Activated CD4-positive, alpha-beta memory T cell treated with anti-CD3 and anti-CD28 coated beads, Interleukin-2, amount 10 ng/mL, durations not matched to agents 7 days and 5 days (primary cell): ENCODE measurements at places on chromosomes 16 and 17.
A peak's percentile ranks its signal among the peaks of the same experiment; 100 is the strongest.

- DNase-seq: no peak
Measured at GRCh38 chr16:84680165-84680842, 19.5 kb upstream of the USP10 start.

DNA sequence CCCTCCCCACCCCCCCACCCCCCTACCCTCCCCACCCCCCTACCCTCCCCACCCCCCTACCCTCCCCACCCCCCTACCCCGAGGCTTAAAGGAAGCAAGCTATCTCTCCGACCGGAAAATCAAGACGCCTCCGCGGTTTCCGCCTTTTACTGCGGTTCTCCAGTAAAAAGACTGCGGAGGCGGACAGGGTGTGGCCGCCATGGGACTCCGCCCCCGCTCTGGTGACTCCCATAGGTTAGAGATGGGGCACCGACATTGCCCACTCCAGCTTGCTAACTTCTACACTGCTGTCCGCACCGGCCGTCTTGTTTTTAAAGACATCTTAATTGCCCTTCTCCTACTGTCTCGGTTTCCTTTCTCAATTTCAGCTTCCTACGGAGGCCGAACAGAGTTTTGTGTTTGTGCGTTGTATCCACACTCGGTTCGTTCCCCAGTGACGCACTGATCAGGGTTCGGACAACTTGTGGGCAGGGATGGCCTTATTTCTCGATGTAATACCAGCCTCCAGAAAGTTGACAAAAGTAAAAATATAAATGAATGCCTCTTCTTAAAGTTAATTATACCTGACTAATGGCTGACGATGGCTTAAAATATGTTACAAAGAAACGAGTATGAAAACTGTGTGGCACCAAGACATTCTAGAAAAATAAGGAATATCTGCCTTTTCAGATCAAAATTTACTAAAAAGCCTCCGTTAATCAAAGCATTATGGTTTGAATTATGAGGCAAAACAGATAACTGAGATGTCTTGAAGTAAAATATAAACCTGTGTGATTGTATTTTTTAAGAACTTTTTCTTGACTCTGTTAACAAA, 1.1 kb upstream of the ZNF200 start:
- peak; percentile 76 for DNase-seq

DNA sequence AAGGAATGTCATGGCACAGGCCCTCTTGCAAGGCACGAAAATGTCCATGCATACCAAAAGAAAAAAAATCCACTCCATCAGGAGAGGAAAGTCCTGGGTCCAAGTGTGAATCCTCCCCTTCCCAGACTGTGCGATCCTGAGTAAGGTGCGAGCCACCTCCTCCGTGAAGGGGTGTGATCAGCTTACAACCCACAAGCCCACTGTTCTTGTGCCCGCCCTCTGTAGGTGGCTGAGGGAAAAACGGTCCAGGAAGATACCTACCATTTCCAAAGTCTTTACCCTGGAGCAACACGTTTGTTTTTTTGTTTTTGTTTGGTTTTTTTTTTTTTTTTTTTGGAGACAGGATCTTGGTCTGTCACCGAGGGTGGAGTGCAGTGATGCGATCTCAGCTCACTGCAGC, 116.5 kb downstream of the ZNF423 start:
- DNase-seq: no peak

DNA sequence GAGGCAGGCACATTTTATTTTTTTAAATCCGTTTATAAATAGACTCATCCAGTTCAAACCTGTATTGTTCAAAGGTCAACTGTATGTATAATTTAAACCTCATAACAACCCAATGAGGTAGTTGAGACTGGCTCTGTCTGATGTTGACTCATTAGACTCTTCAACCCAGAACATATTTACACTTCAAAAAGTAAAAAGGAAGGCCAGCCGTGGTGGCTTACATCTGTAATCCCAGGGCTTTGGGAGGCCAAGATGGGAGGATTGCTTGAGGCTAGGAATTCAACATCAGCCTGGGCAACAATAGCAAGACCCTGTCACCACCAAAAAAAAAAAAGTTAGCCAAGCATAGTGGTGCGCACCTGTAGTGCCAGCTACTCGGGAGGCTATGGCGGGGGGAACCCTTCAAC, 32.5 kb upstream of the DHRS7B start:
- no peak for DNase-seq

DNA sequence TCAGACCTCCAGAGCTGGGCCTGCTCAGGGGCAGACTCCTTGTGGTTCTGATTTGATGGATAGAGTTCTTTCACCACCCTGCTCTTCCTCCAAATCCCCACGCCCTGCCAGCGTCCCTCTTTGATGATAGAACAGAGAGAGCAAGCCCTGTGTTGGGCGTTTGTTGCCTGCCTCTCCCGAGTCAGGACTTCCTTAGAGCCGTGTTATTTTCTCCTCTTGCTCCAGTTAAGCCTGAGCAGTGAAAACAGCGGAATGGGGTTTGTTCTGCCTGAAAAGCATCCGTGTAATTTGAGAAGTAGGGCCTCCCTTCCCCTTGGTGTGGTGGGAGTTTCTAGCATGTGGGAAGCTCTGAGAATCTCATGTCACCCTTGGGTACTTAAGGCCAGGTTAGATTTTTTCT, 22.1 kb downstream of the TMEM94 start:
- no peak for DNase-seq

DNA sequence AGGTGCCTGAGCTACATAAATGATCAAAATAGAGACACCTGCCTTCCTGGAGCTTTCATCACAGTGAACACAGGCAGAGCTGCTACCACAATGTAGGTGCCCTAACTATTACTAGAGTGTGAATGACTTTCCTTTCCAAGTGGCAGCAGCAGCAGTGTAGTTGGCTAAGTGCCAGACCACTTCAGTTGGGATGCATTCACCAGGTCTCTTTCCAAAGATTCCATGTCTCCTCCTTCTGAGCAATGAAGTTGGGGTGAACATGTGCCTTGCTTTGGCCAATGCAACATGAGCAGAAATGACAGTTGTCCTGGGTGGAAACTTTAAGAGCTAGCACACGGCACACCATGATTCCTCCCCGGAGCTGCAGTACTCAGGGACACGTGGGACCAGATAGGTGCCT, 23.3 kb upstream of the CACNG4 start:
- no peak for DNase-seq

DNA sequence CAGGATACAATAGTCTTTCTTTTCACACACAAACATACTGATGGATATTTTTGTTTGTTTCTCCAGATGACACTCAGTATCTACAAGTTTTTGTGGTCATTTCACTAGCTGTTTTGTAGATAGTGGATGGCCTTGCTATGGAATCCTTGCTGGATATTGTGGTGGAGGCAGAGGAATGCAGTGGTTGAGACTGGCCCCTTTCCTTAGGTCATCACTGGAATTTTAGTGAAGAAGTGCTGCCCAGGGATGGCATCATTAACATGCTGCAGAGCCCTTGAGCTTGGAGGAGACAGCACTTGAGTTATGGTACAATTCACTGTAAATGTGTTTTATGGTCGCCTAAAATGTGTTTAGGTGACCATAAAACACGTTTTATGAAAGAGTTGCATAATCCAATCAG, 455.9 kb upstream of the HSBP1 start:
- DNase-seq: no peak

- peak; percentile 70 for DNase-seq
Measured at GRCh38 chr17:4710693-4711634, 532 bp downstream of the ARRB2 start.

GRCh38 chr16:67530013-67530939, 1.6 kb downstream of the RIPOR1 start:
- no peak for DNase-seq

- no peak for DNase-seq
Measured at GRCh38 chr16:8887952-8888560, 5.9 kb downstream of the LITAFD start.

- no peak for DNase-seq
Measured at GRCh38 chr16:5461574-5461973, 364.0 kb upstream of the EEF2KMT start.

DNA sequence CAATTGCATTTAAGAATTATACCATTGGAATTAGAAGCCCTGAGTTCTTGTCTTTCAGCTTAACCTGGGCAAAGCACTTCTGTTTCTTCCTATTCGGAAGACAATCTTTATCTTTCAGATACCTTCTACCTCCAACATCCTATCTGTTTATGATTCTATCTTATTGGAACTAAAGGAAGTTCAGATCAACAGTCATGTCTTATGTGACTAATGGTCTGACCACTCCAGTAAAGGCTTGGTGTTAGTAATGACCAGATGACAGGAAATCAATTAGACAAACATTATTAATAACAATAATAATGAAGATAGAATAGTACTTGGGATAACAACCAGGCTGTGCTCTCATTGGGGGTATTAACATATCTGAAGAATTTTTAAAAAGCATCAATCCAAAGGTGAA, 11.3 kb downstream of the HS3ST3A1 start:
- no peak for DNase-seq

- no peak for DNase-seq
Measured at GRCh38 chr17:40331743-40332641, 23.0 kb downstream of the RARA start.

- DNase-seq: no peak
Measured at GRCh38 chr16:75264457-75264998, 13.1 kb upstream of the BCAR1 start.

DNA sequence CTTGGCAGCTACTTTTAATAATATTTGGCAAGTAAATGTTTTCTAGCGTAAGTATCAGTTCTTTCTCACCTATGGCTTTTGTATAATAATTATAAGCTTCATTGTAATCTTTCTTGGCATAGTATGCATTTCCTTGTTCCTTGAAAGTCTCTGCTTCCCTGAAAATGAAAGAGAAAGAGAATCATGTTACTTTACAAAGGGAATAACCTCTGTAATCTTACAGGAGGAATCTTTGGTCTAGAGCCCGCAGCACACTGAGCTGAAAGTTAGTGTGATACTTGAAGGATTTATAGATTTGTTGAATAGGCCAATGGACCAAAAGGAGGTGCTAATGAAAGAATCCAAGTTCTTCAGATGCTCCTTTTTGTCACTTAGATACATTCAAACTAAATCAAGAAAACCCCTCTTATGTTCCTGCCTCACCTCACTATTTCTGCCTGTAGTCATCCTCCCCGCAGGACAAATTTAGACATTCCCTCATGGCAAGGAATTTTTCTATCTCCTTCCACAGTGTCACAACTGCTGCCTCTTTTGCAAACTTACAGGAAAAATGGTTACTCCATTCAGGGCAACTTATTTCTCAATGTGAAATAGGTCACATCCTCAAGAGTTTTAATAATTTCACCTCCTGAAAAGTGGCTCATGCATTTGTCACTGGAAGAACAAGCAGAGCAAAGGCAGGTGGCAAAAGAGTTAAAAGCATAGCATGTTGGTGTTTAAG, 16.7 kb downstream of the DNAJC7 start:
- no peak for DNase-seq

DNA sequence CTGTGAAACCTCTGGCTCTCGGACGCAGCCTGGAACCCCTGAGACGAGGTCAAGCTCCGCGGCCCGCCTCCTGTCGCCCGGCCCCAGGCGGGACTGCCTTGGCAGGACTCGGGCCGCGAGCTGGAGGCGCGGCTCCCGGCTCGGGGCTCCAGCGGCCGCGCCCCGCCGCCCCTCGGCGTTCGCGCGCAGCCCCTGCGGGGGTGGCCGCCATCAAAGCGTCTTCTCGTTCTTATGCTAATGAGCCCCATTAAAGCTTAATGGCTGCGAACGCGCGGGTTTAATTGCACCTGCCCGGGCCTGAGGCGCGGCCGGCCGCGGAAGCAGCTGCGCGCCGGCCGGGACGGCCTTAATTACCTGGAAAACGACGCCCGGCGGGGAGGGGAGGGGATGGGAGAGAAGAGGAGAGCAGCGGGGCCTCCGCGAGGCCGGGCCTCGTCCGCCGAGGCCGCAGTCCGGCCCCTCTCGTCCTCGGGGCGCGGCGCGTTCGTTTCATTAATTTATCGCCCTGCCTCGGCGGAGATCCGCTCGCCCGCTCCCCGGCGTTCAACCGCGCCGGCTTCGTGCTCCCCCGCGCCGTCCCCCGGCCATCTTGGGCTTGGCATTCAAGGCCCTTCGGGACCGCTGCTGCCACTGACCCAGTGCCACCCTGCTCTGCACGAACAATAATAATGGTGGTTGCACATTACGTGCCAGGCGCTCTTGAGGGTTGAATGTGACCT, 19.2 kb downstream of the RAI1 start:
- DNase-seq: no peak

DNA sequence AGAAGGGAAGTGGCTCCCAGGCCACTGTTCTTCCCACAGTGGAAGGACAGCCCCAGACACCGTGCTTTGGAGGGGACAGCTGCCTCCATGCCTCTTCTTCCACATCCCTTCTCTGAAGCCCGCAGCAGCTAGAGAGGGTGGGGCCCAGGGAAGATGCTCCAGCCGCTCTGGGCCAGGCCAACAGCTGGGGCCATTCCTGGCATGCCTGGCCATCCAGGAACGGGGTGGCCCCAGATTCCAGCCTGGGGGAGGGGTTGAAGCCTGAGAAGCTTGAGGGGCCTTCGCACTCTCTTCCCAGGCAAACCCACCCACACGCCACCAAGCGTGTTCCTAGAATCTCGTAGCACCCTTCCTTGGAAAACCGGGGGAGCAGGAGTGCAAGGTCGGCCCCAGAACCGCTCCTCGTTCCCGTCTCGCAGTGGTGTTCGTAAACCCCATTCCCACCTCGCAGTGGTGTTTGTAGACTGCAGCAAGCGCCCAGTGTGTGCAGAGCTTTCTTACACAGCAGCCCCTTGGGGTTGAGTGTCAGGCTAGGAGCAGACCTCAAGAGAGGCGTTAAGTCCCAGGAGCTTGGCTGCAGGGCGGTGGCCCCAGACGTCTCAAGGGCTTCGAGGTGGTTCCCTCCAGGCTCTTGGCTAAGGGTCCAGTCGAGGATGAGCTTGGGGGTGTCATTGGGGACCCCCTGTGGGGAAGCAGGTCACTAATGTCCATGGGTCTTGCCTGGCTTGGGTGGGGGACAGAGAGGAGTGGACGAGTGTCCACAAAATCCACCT, 2.7 kb downstream of the CDH15 start:
- no peak for DNase-seq

DNA sequence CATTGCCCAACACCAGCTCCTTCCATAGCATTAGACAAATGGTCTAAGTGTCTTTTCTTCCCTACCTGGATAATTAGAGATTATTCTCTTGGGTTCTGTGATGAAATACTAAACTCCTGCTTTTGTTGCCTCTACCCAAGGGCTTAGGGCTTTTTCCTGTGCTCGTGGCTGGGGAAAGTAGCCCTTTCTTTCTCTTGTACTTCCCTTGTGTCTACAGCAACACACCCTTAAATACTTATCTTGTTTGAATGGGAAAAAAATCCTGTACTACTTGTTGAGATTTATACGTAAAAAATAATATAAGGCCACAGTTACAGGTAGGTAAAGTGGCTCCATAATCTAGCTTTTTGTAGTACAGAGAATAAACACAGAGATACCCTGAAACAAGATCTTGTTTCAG, 7.0 kb upstream of the NACA2 start:
- DNase-seq: no peak

GRCh38 chr16:4247460-4247784, 5.5 kb upstream of the SRL start:
- no peak for DNase-seq
